AG08395 (cell line): ENCODE measurements at places on chromosomes 5 and 9.

DNA sequence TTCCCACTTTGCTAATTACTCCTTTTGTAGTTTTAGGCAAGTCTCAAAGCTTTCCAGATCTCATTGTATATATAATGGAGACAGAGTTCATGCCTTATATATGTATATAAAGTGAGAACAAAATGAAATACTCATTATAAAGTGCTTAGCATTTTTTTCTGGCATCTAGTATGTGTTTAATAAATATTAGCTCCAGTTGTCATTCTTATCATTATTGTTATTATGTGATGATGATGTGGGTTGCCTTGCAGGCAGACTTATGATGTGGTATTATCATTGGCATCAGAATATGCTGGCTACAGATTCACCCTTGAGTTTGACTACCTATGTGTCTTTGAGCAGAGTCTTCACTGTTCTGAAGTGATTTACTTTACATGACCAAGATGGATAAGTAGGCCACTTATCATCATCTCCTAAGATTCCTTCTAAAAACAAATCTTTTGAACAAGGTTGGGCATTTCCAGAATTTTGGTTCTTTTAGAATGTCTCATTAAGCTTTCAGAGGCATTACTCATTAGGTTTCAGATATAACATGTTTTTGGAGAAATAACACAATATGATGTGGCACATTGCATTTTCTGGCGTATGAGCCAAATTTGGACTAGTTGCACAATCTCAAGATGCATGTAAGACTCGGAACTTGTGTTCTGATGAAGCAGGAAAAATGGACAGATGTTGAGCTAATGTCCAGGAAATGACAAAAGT is 145.6 kb upstream of the TNC start:
- DNase-seq = peak; percentile 46

DNA sequence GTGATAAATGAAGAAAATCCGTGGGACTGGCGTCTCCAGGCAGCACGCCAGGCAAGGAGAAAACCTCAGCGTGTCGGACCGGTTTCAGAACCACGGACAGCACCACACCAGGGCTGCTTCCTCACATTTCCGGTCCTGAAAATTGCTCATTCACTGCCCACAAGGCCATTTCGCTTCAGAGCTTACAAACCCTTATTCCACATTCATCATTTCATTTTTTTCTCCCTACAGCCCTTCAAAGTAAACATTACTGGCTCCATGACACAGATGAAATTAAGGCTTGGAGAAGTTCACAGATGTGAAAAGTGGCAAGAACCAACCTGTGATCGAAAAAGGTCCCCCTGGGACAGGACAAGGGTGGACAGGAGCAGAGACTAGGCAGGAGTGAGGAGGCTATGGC is 1.5 kb upstream of the GPRIN1 start:
- peak; percentile 83 for DNase-seq

DNA sequence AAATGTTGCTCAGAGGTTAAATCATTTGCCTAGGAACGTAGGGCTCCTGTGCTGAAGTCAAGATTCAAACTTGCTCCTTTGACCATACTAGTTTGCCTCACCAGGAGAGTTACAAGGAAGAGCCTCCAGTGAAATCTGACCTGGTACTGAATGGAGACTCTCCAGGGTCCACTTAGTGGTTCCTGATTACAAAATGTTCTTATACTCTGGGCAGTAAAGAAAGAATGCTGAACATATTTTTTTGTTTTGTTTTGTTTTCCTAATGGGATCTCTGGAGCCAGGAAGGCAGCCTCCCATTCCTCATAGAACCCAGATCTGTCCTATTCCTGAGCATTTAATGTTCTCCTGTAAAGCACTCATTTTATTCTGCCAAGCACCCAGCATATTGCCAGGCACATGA is 256.5 kb upstream of the CLINT1 start:
- peak; percentile 26 for DNase-seq

DNA sequence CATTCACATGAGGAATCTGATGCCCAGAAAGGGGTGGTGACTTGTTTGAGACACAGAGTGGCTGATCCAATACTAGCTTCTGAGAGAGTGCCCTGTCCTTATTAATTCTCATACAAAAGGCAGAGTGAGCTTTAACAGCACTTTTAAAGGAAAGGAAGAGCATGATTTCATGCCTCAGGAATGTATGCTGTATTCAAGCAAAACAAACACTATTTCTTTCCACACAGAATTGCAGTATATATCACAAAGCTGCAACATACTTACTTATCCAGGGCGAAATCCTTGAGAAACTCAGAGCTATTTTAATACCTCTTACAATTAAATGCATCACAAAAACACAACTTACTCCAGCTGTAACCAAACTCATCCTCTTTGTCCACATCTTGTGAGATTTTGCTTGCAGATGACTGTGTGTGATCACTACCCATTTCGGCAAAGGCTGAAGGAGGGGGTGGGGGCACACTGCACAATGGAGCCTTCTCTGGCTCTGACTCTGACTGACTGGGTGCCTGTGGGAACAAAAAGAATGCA is 139.8 kb downstream of the MPDZ start:
- peak; percentile 64 for DNase-seq

- DNase-seq = no peak
Observed at GRCh38 chr9:134177624-134178393, 13.4 kb upstream of the RNU6ATAC start.
